B cell (primary cell): ENCODE measurements at places on chromosomes 1 and 21. TPM values are rescaled to one million over a fixed set of nuclear protein-coding genes. Genes with fewer than 3 reads are reported as not detected.

Gene SLC2A5
- 28.8 and 29.5 TPM in 2 replicates for total RNA-seq

Gene ROR1
- 16.0 and 16.3 TPM in 2 replicates for total RNA-seq

DNA sequence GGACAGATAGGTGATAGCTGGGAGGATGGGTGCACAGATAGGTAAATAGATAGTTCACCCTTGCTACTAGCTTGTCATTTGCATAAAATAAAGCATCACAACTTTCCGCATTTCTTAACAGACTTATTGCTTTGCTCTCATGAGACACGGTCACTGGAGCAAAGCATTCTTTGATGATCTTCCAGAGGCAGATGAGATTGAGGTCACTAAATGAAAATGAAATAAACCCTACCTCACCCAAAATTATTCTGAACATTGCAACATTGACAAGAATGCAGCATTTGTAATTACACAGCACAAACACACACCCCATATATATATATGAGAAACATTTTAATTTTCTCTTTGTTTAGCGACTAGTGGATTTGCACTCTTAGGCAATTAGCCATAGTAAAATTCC is 107.6 kb downstream of the SNX7 start:
- no peak for DNase-seq

- no peak for DNase-seq
Observed at GRCh38 chr1:182877331-182877730, 38.2 kb downstream of the DHX9 start.

DNA sequence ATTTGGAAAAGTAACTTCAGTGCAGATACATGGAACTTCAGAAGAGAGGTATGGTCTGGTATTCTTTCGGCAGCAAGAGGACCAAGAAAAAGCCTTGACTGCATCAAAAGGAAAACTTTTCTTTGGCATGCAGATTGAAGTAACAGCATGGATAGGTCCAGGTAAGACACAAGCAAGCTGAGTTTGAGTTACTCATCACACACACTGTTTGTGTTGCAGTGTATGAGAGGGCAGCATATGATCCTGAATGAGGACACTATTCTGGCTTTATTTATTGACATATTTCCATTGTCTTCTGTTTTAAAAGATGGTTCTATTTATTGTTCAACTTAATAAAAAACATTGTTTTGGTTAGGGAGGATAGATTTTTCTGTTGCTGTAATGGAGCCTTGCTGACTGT is 63.6 kb downstream of the SPEN start:
- no peak for DNase-seq

Gene FAM72B
- total RNA-seq, result 0.61 and 0.62 TPM in 2 replicates

- no peak for DNase-seq
Observed at GRCh38 chr21:45404730-45405270, at the start of gene COL18A1. Gene COL18A1 (plus strand): TSS chr21:45405165. CDS start chr21:45405231, 66 bp downstream.

Gene ERICH3
- 0.27 and 0.46 TPM in 2 replicates for total RNA-seq

DNA sequence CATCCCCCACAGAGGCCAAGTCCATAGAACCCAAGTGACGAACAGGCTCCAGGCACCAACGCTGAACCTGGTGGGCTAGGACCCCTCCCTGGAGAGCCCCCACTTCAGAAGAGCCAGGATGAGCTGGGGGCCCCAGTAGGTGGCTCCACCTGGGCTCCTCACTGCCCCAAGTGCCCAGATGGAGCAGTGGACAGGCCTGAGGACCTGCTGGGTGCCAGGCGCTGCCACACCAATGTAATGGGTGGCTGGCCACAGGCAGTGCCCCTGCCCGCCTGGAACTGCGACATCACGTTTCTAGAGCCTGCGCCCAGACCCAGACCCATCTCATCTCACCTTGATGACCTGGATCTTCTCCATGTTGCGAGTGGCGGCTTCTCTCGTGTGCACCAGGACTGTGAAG is 5.6 kb downstream of the MAD2L2 start:
- DNase-seq, result no peak

GRCh38 chr1:119068427-119068826 is 72.0 kb downstream of the WARS2 start:
- no peak for DNase-seq

GRCh38 chr1:24745711-24746413 is 615 bp downstream of the CLIC4 start:
- peak; percentile 67 for DNase-seq

Gene ALX3
- not detected in 2 replicates for total RNA-seq

- DNase-seq, result no peak
Observed at GRCh38 chr1:28296401-28297261, 32.2 kb upstream of the MED18 start.

- no peak for DNase-seq
Observed at GRCh38 chr1:18855573-18855972, 3.9 kb downstream of the TAS1R2 start.

- peak; percentile 88 for DNase-seq
Observed at GRCh38 chr1:21290546-21290944, 282 bp upstream of the ECE1 start.

- no peak for DNase-seq
Observed at GRCh38 chr1:82106672-82107071, 305.9 kb downstream of the ADGRL2 start.

DNA sequence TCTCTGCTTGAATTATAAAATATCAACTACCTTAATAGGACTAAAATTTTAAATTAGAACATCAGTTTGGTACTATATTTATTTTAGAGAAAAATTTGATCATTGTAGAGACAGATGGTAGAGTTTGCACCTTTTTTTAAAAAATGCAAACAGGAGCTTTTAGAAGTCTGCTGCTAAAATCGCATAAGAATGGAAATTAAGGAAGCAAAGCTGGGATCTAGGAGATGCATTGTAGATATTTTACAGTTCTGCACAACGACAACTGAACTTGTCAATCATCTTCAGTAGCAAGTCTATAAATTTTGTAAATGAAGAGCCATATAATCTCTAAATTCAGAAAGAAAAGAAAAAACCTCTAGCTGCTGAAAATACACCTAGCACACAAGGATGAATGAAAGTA is 185.6 kb upstream of the KCNK2 start:
- DNase-seq, result no peak

Gene TMEM240
- total RNA-seq, result 0.66 and 1.8 TPM in 2 replicates

Gene PRDM16
- 0.12 and 0.22 TPM in 2 replicates for total RNA-seq

DNA sequence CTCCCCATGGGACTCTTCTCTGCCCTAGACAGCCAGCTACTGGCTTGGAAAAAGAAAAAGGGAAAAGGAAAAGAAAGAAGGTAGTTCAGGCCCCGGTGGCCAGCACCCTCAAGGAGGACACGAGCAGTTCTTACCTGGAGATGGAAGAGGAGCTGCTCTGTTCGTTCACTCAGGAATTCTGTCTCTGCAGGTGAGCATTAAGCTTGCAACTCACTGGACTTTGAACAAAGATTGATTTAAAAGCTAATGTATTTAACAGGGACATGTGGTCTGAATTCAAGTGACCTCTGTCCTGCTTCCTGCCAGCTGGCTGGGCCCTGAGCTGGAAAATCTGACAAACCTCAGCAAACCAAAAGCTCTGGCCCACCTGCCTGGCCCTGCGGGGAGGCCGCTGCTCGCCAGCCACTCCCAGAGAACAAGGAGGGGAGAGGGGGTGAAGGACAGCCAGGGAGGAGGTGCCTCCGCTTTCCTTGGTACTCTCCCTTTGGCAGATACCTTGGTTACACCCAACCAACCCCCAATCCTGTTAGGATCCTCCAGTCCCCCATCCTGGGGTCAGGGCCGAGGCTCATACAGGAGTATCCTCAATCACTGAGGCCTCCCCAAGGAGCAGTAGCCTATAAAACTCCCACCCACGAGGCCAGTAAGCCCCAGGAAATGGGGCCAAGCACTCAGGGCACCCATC is at the start of gene PDZK1:
Gene PDZK1, minus strand, starts transcription at position 186 of the 685 bp plus-strand sequence. CDS start 19,347 bp downstream, outside the sequence.
- DNase-seq, result no peak

Gene HES2
- total RNA-seq, result not detected in 2 replicates

- DNase-seq, result no peak
Observed at GRCh38 chr1:185488808-185489207, 171.8 kb upstream of the IVNS1ABP start.

DNA sequence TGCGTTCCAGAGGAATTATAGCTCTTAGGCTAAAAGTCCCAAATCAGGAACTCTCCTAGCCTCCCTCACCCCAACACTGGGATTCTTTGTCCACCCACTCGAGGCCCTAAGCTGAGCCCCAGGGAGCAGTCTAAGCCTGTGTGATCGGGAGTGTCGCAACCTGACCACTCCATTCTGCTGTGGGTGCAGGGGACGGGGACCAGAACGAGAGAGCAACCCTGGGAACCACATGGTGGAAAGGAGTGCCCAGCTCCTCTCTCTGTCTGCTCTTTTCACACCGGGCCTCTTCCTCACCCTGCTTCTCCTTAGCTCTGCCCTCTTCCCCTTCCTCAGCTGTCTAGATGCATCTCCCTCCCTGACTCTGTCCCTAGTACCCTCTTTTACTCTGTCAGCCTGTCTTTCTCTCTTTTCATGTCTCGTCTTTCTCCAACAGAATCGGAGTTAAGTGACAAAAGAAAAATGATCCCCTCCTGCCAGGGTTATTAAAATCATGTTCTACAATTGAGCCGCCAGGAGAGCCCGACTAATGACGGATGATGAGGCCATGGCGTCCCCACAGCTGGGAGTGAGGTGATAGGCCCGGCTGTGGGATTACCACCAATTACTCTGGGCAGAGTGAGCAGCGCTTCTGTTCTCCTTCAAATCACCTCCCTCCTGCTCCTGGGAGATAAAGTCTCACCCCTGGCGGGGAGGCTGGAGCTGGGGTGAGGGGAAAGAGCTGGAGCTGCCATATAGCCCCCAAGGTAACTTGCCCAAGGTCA is 34.5 kb upstream of the CSF3R start:
- DNase-seq, result no peak
